ENCODE measurements at places on chromosomes 1 and 21.
A peak's percentile ranks its signal among the peaks of the same experiment; 100 is the strongest.

- ATAC-seq = no peak
These were observed 28.2 kb upstream of the ANKRD13C start for GRCh38 chr1:70382682-70383081.

DNA sequence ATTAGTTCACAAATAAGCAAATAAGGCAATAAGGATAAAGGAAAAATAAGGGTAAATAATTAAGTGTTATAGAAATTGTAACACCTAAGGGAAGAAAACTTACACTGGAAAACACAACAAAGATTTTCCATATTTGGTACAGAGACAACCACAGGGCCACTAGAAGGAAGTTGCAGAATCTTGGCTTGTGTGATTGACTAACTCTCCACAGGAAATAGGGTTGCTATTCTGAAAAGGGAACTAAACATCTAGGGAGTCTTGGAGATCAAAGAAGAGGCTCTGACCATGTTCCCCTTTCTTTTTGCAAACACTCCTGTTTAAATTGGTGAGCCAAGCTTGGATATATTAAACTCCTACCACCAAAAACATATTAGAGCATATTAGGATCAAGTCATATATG is 59.1 kb downstream of the APCS start:
- ATAC-seq = no peak

GRCh38 chr1:164180824-164181223 is 378.2 kb upstream of the PBX1 start:
- no peak for ATAC-seq

DNA sequence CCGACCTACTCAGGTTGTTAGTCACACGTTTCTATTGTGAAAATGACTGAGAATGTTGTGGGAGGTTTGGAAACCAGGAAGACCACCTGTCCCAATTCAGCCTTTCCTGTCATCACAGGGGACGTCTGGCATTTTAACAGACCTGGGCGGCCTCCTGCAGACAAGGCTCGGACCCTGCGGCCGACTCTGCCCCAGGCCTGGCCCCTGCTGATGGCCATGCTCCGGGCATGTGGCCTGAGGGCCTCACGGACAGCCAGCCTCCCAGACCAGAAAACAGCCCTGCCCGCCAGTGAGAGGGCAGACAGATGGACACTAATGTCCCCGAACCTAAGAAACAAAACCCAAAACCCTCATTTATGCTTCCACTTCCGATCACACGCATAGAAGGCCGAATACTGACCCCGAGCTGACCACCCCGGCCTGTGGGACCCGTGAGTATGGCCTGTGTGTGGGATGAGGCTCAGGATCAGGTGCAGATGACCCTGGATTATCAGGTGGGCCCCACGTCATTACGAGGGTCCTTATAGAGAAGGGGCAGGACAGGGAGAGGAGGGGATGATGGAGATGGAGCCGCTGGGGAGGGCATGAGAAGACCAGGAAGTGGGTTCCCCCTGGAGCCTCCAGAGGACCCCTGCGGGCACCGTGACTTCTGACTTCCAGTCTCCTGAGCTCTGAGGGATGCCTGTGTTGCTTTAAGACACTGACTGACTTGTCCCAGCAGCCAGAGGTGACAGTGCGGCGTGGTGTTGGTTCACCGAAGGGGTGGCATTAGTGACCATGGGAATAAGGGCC is 9.6 kb downstream of the COL18A1 start:
- no peak for ATAC-seq

GRCh38 chr21:43921979-43922945 is 57.2 kb downstream of the AGPAT3 start:
- no peak for ATAC-seq

GRCh38 chr1:203625628-203626019 is 1.0 kb upstream of the ATP2B4 start:
- peak; percentile 3 for ATAC-seq

DNA sequence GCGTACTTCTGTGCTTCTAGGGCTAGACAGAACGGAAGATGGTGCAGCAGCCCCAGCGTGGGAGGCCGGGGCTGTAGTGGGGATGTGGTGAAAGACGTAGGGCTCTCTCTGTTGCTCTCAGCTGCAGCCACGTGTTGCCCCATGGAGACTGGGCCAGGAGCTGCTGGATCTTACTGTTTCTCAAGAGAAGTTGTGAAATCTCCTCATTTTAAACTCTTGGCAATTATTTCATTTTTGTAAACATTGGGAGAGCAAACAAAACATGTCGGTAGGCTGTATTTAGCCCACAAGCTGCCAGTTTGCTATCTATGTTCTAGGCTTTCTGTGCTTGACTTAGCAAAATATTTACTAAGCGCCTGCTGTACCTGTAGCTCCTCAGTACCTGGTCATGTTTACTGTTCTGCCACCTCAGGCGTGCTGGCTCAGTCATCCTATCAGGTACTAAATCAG is 15.9 kb upstream of the ELOA start:
- ATAC-seq = peak; percentile 56

DNA sequence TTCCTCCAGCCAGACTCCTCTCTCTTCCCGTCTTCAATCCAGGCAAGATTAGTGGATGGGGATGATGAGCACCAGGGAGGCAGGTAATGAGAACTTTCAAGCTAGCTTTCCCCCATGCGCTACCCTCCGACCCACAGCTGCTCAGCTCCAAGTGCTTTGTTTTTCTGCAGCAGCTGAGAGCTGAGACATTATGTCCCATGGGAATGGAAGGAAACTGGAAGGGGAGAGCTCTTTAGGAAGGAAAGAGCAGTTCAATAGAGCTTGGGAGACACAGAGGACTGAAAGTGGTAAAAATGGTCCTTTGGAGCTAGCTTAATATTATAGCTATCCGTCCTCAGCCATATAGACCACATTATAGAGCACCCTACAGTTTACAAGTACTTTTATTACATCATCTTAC is 39.8 kb downstream of the RAB3B start:
- ATAC-seq = no peak

DNA sequence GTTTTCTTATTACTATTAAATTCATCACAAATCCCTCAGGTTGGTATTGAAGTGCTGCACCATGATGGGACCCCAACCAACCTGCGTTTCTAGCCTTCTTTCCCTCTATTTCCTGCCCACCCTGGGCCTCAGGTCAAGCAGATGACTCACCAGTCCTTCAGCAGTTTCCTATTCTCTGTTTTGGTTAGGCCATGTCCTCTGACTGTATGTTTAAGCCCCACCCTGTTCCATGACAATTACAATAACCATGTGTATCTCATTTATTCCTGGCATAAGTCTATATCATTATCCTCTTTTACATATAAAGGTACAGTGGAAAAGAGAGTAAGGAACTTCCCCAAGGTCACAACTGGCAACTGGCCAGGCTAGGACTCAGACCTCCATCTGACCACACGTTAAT is 5.3 kb upstream of the FAM78B start:
- ATAC-seq = no peak

DNA sequence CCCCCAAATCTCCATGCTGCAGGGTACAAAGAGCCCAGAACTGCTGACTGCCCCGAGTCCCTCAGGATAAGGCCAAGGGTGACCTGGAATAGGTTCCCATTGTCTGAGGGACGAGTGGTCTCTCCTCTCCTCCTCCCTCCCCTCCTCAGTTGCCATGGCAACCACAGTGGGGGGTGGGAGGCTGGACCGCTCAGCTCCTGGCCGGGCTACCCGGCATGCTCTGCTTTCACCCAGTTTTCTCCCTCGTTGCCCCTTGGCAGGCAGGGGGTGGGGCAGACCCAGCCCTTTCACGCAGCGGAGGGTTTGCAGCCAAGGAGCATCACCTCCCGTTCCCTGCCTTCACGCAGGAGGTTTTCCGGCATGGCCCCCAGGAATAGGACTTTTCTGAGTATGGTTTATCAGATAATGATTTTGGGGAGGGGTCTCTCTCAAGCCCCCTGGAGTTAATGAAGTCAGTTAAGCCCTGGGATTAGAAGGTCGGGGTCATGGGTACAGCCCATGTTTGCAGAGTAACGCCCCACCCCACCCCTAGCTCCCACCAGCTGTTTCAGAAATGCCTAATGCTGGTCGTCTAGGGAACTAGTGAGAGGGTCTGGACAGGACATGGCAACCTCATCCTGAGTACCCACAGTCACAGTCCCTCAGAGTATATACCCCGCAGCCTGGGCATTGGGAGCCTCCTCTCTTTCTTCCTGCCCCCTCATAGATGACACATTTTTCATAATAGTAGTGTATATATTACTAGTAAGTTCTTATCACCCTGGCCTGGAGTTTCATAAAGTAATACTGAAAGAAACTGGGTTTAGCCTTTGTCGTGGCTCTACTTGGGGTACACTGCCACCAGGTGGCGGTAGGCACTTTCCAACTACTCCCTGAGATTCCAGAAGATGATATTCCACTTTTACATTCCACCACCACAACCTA is 20.7 kb downstream of the C1QB start:
- peak; percentile 84 for ATAC-seq

GRCh38 chr1:235093696-235094592 is 34.7 kb downstream of the TOMM20 start:
- peak; percentile 66 for ATAC-seq

DNA sequence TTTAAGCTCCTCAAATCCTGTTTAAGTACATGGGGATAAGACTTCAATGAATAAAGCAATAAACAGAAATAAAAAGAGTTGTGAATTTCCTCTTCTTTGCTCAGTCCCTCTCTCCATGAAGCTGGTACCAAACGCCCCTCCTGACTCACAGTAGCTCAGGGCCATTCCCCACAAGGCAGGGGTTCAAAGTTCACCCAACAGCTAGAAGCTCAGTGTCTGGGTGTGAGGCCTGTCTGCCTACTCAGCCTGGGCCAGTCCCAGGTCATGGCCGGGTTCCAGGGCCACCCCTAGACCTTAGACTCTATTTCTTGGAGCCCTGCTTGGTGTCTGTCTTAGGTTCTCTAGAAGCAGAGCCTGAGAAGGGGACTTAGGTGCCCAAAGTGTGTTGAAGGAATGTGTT is 251.5 kb downstream of the GRIK3 start:
- ATAC-seq = no peak

DNA sequence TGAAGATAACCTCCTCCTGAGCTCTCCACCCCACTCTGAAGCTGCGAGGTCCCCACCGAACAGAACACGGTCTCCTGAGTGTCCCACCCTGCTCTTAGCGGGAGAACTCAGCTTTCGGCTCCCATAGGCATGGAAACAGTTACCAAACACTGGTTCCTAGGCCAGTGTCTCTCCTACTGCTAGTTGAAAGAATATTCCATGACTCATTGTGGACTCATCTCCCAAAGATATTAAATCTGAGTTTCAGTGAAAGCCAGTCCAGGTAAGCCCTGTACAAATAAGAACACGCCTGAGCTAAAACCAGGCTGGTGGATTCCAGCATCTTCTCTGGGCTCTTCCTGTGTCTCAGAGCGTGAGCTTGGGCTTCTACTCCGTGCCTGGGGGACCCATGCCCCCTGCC is 107.5 kb upstream of the CLDN14 start:
- ATAC-seq = no peak

GRCh38 chr1:101183388-101183699 is 53.5 kb upstream of the S1PR1 start:
- ATAC-seq = no peak

DNA sequence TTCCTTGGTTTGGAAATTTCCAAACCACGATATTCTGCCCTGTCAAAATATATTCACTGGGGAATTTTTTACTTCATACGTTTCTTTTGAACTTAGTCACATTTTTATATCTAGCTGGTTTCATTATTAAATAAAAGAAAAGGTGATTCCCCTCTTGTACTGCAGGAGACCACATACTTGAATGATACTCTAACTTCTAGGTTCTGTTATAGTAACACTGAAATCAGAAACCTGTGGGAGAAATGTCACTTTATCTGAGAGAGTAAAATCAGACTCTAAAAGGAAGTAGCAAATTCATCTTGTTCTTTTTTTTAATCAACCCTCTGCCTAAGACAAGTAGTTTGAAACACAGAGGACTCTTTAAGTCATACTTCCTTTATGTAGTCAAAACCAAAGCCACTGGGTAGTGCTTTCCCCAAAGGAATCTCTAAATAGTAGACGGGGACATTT is 34.4 kb downstream of the MRPL39 start:
- ATAC-seq = no peak

- no peak for ATAC-seq
These were observed 33.3 kb upstream of the NBPF3 start for GRCh38 chr1:21406659-21407058.

GRCh38 chr1:211918843-211919414 is 88.4 kb upstream of the LPGAT1 start:
- ATAC-seq = no peak

GRCh38 chr1:27601771-27602461 is 2.0 kb downstream of the AHDC1 start:
- peak; percentile 2 for ATAC-seq

DNA sequence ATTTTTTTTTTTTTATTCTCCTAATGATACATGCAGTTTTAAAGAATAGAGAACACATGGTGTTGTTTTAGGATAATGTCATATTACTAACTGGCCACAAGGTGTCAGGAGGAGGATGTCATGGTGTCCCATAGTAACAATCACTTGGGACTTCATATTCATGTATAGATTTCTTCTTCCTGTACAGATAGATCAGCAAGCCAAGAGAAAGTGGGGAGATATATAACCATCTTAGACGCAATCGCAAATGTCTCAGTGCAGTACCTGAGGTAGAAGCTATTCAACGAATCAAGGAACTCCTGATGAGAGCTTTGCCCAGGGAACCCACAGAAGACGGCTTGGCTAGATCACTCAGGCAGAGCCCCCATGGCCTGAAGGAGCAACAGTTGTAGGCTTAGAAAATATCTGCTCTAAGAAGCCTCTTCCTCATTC is 12.3 kb downstream of the OR2T11 start:
- no peak for ATAC-seq

GRCh38 chr1:48071513-48071912 is 74.3 kb upstream of the TRABD2B start:
- no peak for ATAC-seq

GRCh38 chr1:100076744-100077143 is 56.0 kb downstream of the SASS6 start:
- no peak for ATAC-seq

DNA sequence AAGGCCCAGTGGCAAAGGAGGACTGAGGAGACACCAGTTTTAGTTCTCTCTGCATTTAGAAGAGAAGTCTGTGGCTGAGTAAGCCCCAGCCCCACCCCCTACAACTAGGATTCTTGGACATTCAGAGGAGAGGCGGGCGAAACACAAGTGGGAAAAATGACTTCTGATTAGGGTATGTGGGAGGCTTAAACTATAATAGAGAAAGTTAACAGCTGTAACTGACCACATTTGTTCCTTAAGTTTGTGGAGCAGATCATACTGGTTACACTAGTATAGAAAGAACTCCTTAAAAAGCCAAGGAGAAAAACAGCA is 11.2 kb upstream of the TRIM33 start:
- ATAC-seq = no peak

DNA sequence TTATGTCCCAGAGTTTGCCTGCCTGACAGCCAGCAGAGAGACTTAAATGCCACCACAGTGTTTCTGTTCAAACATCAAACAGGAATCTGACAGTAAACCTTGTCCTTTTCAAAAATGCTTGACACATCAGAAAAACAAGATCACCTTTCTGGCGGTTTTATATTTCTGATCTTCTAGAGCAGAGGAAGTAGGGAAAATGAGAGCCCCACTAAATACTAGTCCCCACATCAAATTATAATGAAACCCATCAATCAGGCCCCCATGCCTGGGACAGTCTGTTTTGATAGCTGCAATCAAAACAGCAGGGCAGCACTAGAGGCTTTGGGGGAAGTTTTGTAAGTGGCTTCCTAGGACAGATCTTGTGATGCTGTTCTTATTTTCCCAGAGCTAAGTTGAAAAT is 129.3 kb downstream of the CNIH3 start:
- no peak for ATAC-seq

GRCh38 chr1:206974140-206974539 is 3.9 kb upstream of the FCAMR start:
- no peak for ATAC-seq

GRCh38 chr1:93631626-93632365 is 49.8 kb downstream of the BCAR3 start:
- ATAC-seq = peak; percentile 51

Data from motor neuron (in vitro differentiated cells).